ENCODE measurements at places on chromosomes 5 and 9. TPM values are rescaled to one million over a fixed set of nuclear protein-coding genes. Genes with fewer than 3 reads are reported as not detected.

- peak; percentile 85 for DNase-seq
Measured at GRCh38 chr5:172740428-172741205, 30.4 kb downstream of the DUSP1 start.

- DNase-seq: no peak
Measured at GRCh38 chr5:61866930-61867329, 439.1 kb upstream of the KIF2A start.

DNA sequence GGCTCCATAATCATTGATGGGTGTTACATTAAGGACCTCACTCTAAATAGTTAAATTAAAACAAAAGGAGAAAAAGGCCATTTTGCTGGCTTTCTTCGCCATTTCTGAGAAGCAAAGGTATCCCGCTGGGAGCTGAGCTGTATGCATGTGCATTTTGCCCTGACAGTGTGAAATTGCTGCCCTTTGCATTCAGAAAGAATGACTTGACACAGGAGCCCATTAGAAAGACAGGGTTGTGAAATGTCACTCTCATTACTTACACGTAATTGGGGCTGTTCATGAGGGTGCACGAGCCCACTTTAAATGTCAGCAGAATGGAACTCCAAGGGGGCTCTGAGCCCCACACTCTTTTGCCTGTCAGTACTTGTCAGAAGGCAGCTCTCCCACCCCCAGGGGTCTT lies 85.0 kb downstream of the SEMA4D start:
- DNase-seq: no peak

DNA sequence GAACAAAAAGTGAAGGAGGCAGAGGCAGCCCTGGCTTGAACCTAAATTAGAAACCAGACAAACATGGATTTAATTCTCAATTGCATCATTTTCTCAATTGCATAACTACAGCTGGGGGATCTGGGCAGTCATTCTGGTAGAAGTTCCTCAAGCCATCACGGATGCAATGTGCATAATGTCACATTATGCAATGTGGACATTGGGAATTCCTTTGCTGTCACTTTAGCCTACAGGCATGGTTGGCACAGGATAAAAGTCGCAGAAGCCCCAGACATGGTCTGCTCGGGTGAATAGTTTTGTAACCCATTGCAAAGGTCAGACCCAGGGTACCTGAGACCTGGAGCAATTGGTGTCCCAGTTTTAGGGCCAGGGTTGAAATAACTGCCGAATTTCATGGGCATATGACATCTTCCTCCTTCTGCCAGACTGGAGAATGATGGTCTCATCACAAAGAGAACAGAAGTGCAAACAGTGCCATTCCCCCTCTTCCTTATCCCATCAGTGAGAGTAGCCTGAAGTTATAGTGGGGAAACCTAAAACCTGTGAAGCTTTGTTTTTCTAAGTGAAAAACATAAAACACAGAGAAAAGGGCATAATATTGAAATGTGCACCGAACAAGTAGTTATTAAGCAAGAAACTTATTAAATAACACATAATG lies 290.8 kb downstream of the MSX2 start:
- DNase-seq: no peak

DNA sequence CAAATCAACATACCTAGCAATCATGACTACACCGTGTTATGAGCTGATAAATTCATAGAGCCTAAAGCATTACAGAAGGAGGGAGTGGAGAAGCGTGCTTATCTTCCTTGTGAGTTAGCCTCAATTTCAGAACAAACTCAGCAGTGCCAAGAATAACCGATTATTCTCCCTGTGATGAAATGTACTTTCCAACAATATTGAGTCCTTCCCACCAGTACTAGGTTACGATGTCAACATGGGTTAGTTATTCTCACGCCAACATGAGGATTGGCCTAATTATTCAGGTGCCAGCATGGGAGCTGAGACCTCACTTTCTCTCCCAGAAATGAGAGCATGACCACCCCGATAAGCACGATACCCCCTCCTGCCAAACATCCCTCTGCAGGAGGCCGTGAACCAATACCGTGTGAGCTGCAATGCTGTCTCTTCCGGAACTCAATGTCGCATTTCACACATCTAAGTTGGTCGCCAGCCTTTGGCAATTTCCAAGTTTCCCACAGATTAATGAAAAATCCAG lies 193.7 kb downstream of the ENC1 start:
- DNase-seq: peak; percentile 48

GRCh38 chr9:108474356-108474755 lies 381.4 kb downstream of the ACTL7B start:
- DNase-seq: no peak

DNA sequence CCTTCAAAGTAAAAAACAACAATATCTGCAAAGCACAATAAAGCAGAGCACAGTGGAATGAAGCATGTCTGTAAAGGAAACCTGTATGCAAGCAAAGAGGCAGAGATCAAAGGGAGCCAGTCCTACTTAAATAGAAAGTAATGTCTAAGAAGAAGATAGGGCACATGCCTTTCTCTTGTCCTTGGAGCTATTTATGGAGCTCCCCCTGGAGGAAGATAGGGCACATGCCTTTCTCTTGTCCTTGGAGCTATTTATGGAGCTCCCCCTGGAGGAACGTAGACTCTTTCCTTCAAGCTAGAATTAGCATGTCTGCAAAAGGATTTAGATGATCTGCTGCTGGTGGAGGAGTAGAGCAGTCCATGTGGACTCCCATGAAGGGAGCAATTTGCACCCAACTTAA lies 168.1 kb upstream of the RASEF start:
- DNase-seq: no peak

- no peak for DNase-seq
Measured at GRCh38 chr9:69943148-69943806, 100.4 kb upstream of the MAMDC2 start.

DNA sequence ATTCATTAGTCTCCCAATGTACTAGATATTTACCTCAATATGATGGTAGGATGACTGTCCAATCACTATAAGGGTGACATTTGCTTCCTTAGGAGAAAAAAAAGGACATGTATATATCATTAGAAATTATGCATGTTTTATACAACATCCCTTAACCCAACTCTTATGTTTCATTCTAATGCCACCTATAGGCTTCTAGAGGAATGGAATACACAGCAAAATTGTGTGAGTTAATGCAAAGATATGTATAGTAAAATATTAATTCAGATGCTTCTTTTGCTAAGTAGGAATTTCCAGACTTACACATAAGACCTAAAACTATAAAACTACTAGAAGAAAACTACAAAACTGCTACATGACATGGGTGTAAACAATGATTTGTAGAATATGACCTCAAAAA lies 3.5 kb downstream of the PRXL2C start:
- DNase-seq: no peak

GRCh38 chr5:38438757-38439156 lies 117.7 kb downstream of the LIFR start:
- DNase-seq: no peak

DNA sequence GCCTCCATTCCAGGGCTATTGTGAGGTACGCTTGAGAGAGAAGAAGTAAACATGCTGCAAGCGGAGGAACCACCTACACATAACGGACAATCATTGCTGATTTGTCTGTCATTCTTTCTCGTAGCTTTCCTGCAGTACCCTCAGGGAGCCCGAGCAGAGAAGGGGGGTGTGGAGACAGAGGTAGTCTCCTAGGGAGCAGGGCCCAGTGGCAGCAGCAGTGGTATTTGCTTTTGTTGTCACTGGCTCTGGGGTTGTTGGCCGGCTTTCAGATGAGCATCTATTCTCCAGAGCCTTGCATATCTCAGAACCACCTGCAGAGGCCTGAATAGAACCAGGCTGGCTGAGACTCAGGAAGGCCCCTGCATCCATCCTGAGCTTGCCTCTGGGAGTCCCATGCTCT lies 19.9 kb downstream of the ENHO start:
- no peak for DNase-seq

GRCh38 chr5:154136141-154136540 lies 54.4 kb upstream of the GALNT10 start:
- no peak for DNase-seq

DNA sequence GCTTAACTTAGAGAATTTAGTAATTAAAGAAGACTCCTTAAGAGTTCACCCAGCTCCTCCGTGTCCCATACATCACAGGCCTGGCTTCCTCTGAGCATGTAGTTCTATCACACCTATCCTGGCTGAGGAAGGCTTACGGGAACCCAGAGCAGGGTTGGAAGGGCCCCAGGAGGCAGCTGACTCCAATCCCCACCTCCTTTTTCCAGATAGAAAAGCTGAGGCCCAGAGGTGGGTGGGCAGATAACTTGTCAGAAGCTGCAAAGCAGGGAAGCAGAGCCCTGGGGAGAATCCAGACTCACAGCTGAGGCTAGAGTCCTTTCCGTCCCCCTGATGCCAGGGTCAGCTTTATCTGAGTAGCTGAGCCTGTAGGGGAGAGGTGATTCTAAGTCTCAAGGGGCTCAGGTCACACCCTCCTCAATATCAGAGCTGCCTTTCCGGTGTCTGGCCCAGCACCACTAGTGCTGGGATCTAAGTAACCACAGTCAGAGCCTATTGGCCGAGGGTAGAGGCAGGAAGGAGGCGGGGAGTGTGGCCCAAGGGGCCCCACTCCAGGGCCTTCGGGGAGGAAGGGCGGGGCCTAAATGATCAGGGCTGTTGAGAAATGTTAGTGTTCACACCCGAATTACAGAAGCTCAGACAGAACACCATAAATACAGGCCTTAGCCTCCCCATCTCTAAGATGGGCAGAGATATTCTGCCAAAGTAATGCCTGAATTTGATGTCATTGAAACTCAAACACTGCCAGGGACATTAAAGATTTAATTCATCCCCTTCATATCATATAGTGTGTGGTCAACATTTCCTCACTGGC lies 9.9 kb downstream of the CCDC69 start:
- DNase-seq: peak; percentile 90

GRXCR2 gene
- total RNA-seq: 9.6 TPM

BTF3 gene
- 364 TPM for total RNA-seq
